Hematopoietic multipotent progenitor cell treated with erythropoietin and hydrocortisone succinate and interleukin-3 and kit ligand, for 6 days (in vitro differentiated cells): ENCODE measurements at places on chromosomes 5 and 9.

DNA sequence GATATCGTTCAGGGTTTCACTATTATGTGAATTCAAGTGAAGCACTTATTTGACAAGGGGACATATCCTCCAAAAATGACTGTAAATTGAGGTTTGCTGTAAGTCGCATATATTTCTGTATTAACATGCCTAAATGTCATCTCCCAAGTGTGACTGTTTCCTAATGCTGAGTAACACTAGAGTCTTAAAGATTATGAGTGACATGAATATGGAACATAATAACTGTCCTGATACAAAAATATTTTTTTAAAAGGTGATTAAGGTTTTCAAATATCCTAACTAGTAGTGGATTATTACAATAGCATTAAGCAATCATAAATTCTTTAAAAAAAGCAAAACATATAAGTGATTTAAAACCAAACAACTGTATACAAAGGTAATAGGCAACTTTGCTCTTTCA, 3.6 kb downstream of the NFIB start:
- DNase-seq = no peak

DNA sequence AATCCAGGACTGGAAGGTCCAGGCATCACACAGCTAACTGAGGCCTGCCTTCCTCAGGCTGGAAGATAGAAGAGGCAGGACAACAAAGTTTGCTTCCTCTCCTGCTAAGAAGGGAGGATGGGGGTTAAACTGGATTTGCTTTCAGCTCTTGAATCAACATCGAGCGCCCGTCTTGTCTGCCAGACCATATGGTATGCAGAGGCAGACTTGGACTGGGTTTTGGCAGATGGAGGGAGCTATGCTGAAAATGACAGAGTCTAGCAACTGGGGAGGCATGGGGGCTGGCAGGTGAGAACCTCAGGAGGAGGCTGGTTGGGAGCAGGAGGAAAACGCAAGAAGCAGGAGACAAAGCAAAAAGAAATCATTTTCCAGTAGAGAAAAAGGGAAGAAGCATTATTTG, 289.5 kb upstream of the IL12B start:
- no peak for DNase-seq

DNA sequence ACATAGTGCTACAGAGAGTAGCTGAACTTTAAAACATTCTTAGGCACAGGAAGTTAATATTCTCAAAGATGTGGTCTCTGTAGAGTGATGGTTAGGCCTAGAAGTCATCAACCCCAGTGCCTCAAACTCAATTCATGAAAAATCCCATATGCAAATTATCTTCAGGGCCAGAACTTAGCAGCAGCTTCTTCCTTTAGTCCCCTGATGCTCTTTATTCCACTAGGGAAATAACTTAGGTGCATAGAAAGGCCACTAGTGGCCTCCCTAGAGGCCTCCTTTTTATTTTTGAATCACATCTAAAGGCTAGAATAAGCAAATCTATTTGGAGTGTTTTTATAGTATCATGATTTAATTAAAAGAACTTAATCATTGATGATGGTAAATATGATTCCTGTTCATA, 88.3 kb downstream of the GIN1 start:
- peak; percentile 19 for DNase-seq

DNA sequence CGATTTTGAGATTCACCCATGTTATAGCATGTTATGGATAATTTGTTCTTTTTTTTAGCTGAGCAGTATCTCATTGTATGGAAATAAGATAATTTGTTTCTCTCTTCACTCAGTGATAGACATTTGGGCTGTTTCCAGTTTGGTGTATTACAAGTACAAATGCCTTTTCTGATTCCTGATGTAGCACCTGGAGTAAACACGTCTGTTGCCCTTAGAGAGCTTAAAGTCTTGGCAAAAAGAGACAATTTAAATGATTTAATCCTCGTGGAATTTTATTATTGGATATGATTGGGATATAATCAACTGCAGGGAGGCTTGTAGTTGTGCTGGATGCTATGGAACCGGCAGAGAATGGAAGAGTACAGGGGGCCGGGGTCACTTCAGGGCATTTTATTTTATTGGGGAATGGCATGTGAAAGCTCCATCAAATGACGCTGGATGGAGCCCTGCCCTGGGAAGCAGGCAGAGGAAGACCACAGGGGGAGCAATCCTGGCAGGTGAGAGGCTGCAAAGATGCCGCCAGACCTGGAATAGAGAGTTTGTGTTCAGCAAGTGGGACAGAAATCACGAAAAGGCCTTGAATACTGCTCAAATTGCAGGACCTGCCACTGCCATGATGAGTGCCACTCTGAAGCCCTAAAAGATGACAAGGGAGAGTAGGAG, 31.0 kb upstream of the TGFBI start:
- DNase-seq = no peak

- no peak for DNase-seq
Observed at GRCh38 chr9:69097923-69098593, 62.5 kb downstream of the FXN start.

DNA sequence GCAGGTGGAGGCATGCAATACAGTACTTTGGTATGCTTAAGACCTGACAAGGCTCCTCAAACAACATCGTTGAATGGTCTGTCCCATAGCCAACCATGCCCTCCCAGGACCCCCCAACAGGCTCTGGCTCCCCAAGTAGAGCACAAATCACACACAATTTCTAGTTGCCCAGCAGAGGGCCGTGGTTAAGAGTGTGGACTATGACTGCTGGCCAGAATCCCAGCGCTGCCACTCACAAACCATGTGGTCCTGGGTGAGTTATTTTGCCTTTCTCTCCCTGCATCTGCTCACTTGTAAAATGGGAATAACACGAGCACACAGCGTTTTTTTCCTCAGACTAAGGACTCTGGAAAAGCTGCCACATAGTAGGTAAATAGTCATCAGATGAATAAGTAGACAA, 6.5 kb downstream of the CKMT2 start:
- no peak for DNase-seq

GRCh38 chr9:125161284-125161918, 18.1 kb upstream of the SCAI start:
- no peak for DNase-seq

DNA sequence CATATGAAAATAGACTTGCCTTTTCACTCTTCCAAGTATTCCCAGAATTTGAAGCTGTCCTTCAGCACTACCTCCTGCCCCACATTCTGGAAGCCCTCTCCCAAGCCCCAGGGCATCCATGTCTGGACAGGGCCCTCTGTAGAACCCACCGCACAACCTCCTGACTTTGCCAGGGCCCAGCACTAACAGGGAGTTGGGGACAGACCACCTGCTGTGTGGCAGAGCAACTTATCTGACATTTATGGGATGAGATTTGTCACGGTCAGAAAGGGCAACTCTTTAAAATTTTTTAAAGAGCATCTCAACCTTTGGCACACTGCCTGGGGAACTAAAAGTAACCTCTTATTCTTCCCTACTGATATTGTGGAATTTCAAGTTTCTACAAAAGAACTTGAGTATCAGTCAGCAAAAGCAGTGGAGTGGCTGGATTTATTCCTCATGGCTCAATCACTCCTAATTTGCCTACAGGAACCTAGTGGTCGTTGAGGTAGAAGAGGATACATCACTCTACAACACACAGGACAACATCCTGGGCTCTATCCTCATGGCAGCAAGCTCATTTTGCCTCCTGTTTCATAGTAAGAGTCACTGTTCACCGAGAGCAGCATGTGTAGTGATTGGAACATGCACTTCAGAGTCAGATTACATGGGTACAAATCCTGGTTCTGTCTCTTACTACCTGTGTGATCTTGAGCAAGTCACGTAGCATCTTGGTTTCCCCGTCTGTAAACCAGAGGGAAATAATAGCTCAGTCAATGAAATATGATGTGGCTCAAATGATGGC, 285.3 kb downstream of the ENC1 start:
- no peak for DNase-seq

DNA sequence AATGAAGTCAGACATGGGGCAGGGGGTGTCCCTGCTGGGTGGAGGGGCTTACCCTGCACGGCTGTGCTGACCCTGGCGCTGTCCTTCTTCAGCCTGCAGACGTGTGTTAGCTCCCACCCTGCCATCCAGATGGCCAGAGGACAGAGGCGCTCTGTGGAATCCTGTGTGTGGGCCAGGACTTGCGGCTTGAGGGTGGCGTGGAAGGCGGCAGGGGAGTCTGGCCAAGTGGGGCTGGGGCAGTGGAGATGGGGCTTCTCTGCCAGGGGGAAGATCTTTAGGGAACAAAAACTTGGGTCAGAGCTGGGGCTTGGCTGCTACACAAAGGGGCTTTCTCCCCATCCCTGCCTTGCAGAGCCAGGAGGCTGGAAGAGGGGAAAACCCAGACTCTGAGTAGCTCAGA, 46.5 kb upstream of the SYNPO start:
- DNase-seq = no peak

DNA sequence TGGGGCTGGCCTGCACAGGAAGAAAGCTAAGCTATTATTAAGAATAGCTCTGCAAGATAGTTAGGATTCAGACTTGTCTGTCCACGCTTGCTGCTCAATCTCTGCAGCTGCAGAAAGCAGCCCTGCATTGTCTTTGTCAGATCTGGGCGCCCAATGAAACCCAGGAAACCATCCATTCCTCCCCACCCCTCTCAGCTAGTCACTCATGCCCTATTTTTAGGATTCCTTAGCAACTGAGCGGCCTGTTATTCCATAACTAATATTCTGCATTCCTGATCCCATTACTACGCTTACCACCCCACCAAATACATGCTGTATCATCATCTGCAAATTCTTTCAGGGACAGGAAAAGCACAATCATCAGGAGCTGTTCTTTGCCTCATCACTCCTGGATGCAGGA, 52.9 kb upstream of the APC start:
- no peak for DNase-seq

GRCh38 chr5:109588281-109589035, 101.3 kb upstream of the MAN2A1 start:
- DNase-seq = no peak

- DNase-seq = no peak
Observed at GRCh38 chr9:93217706-93218105, 33.8 kb downstream of the WNK2 start.

- DNase-seq = no peak
Observed at GRCh38 chr5:53603009-53603687, 42.7 kb downstream of the NDUFS4 start.

DNA sequence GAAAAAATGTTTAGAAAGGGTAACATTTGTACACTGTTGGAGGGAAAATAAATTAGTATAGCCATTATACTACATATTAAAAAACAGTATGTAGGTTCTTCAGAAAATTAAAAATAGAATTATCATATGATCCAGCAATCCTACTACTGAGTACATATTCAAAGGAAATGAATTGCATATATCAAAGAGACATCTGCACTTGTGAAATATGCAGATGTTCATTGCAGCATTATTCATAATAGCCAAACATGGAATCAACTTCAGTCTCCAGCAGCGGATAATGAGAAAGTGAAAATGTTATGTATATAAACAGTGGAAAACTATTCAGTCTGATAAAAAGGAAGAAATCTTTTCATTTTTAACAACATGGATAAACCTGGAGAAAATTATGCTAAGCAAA, 695.5 kb downstream of the SLCO4C1 start:
- DNase-seq = no peak

- DNase-seq = no peak
Observed at GRCh38 chr9:104750185-104750767, 2.8 kb downstream of the NIPSNAP3A start.

GRCh38 chr9:95048225-95049087, 269.1 kb downstream of the FANCC start:
- peak; percentile 79 for DNase-seq

DNA sequence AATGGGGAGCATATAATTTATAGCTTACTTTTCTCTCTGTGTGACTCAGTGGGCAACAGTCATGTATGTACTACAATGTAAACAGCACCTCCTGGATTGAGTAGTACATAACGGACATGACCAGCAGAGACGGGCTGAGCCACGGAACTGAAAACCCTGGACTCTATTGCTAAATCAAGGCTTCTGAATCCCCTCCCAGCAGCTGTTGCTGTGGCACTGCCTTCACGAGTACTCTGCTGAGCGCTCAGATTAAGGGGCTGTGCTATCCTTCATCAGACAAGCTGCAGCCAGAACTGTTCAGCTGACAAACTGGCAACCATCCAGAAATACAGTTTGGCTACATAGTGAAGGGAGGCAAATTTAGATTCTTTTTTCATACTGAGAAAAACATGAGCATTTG, 131.3 kb upstream of the CCDC180 start:
- peak; percentile 37 for DNase-seq

DNA sequence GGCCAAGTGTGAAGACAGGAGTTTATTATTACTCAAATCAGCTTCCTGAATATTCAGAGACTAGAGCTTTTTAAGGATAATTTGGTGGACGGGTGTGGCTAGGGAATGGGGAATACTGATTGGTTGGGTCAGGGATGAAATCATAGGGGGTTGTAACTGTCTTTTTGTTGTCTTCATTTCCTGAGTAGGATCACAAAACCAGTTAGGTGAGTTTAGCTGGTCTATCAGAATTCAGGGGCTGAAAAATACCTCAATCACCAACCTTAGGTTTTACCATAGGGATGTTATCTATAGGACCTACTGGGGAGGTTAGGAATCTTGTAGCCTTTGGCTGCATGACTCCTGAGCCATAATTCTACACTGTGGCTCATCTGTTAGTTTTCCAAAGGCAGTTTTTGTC, 235.8 kb downstream of the YTHDC2 start:
- no peak for DNase-seq
